ENCODE measurements at places on chromosomes 16 and 17. TPM values are rescaled to one million over a fixed set of nuclear protein-coding genes. Genes with fewer than 3 reads are reported as not detected.

Gene TEX14
- total RNA-seq = not detected

Gene SLC47A2
- not detected for total RNA-seq

Gene TSEN54
- total RNA-seq = 12.7 TPM

Gene SEPTIN12
- total RNA-seq = not detected

Gene SLC12A3
- total RNA-seq = not detected

Gene PRSS8
- not detected for total RNA-seq

Gene CRYM
- total RNA-seq = 0.14 TPM

Gene TBC1D3G
- not detected for total RNA-seq

Gene RNF112
- total RNA-seq = 0.22 TPM

Gene KRT13
- not detected for total RNA-seq

Gene ZSCAN10
- total RNA-seq = not detected

Gene KRT36
- 0.22 TPM for total RNA-seq

Gene CCL17
- total RNA-seq = not detected

Gene FBXW10B
- 0.66 TPM for total RNA-seq

Gene CD300E
- total RNA-seq = not detected

Gene TMEM97
- total RNA-seq = 72.2 TPM

Gene C17orf75
- total RNA-seq = 15.2 TPM

Gene PPP1R27
- not detected for total RNA-seq

Gene SERPINF2
- total RNA-seq = 0.14 TPM

Gene FN3KRP
- total RNA-seq = 11.6 TPM

Gene TBC1D3C
- total RNA-seq = not detected

Gene C17orf50
- total RNA-seq = not detected

Gene SPATA22
- total RNA-seq = 0.22 TPM

Gene IL32
- total RNA-seq = 3.7 TPM

Gene GLOD4
- 33.0 TPM for total RNA-seq

Gene LRRC75A
- total RNA-seq = 0.72 TPM

Gene TNK1
- 0.22 TPM for total RNA-seq

Gene HOXB7
- total RNA-seq = 0.66 TPM

Gene GPS1
- 110 TPM for total RNA-seq

Gene MYH13
- total RNA-seq = not detected

Gene NLRC5
- 79.3 TPM for total RNA-seq

Gene GGA2
- total RNA-seq = 28.2 TPM

Gene HSBP1
- 16.2 TPM for total RNA-seq

Data from placental pericyte (primary cell).